Left renal cortex interstitium (tissue), 4 donors: ENCODE measurements at places on chromosomes 1 and 21. TPM values are rescaled to one million over a fixed set of nuclear protein-coding genes. Genes with fewer than 3 reads are reported as not detected.

DNA sequence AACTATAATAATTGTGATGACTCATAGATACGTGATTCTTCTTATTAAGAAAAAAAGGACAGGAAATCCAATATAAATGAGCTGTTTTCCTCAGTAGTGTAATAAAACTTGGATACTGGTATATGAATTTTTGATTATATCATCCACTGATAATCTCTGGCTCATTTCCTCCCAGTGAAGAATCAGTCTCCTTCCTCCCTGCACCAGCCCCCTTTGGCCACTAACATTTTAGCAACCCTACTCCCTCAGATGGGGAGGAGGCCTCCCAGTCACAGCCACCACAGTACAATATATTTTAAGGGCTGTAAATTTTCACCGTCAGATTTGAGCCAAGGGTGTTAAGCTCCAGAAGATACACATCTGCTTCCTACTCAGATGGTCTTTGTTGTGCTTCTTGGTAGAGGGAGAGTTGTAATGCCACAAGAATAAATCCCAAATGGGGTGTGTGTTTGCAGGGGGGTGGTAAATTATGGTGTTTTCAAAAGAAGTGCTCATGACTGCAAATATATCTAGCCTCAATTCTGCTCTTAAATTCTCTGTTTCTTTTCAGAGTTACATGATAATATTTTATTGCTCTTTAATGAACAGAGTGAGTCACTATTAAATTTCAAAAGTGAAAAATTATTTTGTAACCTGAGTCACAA lies 153.5 kb downstream of the HLX start:
- no peak for DNase-seq

DNA sequence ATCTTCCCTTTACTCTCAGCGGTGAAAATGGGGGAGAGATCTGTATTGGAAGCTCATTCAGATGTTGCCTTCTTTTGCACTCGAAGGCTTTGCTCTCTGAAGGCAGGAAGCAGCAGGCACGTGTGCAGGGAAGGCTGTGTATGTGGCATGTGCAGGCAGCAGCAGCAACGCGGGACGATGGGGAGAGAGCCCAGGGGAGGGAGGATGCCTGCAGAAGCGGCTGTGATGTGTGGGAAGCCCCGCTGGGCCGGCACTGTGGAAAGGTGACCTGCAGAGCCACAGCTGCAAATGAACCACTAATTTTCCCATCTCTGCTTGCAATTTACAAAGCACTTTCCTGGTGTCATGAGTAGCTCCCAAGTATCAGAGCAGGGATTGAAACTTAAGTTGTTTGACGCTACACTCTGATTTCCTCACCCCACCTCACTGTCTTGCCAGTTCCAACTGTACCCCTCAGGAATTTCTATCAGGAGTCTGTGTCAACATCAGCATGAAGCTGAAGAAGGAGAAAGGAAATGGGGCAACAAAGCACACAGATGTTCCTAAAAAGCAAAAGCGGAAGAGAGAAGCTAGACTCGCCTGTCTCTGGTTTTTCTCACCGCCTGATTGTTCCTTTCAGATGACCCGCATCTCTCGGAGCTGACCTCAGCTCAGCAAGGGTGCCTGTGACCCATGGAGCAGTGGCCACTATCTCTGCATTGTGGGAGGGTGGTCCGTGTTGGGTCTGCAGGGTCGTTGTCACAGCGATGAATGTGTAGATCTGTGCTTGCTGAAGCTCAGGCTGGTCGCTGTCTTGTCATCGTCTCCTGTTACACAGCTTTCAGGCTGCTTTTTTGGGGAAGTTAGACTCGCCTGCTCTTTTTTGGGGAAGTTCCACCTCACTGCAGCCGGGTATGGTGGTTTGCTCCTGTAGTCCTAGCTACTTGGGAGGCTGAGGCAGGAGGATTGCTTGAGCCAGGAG lies 156.1 kb downstream of the KIF26B start:
- no peak for DNase-seq

DNA sequence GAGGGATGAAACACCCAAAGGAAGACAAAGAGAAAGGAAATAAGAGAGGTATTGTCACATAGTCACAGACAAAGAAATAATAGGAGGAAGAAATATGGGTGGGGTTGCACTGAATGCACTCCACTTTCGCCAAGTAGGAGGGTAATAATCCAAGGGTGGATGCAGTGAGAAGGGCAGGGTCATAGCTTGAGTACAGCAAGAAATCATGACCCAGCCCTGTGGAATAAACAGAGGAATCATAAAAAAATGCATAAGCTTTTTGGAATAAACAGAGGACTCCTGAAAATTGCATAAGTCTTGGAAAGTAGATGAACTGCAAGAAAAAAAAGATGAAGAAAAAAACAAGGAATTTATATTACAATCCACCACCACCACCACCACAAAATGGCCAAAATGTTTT lies 53.1 kb upstream of the CD55 start:
- no peak for DNase-seq

DNA sequence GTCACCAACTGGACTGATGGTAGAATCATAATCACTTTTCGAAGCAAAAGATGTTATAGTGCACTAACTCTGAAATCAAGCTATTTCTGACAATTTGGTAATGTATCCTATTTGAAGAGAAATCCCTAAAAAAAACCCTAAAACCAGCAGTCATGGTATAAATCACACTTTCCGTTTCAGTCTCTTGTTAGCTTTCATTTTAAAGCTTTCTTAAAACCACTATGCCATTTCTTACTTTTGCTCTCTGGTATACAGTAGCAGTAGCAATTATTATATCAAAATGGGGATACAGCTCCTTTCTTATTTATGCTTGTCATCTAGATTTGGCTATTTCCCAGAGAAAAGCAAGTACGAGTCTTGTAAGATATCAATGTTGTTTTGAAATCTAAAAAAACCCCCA lies 323.3 kb downstream of the KCTD3 start:
- no peak for DNase-seq

GRCh38 chr21:34362136-34362444 lies 1.7 kb upstream of the KCNE2 start:
- no peak for DNase-seq

DNA sequence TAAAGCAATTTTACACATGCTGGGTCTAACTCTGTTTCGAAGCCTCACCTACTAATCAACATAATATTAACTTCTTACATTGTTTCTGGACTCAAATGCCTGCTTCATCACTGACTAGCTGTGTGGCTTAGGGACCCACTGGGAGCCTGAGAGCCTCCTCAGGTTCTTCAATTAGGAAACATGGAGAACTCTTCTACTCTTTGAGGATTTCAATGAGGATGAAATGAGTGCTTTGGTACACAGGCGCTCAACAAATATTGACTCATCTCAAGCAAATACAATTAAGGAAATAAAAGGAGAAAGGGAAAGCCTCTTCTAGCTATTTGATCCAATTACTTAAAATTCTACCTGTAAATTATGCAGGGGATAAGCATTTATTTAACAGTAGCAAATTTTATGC lies 84.4 kb upstream of the JAK1 start:
- no peak for DNase-seq

DNA sequence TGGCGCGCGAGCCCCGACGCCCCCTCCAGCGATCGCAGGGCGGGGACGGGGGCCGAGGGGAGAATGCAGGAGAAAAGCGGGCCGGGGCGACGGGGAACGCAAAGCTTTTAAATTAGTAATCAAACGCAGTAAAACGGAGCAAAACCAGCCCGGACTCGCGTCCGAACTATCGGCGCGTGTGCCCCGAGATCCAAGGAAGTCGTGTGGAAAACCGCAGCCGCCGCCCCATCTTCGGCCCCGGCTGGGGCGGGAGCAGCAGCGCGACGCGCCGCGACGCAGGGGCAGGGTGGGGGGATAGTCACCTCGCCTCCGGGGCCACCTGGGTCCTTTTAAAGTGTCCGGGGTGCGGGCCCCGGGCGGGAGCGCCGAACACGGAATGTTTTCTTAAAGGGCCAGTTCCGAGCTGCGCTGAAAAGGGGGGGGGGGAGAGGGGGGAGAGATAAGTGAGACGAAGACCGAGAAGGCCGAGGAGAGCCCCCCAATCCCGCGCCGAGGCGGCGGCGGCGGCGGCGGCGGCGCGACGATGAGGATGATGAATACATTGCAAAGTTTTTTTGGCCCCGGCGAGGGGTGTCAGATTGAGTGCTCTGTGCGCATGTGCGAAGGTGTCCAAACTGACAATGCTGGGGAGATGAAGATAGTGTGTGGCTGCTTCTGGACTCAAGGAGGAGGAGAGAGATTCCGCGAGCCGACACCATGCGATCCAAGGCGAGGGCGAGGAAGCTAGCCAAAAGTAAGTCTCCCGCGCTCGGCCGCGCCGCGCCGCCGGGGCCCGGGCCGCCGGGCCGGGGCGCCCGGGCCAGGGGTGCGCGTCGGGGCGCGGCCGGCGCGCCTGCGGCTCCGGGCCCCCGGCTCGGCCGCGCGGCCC lies at the start of gene PRDM16:
PRDM16 (plus strand) TSS at position 640 of the 868 bp plus-strand sequence; CDS start at position 697, 57 bp downstream.
- DNase-seq, result no peak

- DNase-seq, result no peak
Observed at GRCh38 chr1:192747943-192748342, 60.9 kb upstream of the RGS2 start.

DNA sequence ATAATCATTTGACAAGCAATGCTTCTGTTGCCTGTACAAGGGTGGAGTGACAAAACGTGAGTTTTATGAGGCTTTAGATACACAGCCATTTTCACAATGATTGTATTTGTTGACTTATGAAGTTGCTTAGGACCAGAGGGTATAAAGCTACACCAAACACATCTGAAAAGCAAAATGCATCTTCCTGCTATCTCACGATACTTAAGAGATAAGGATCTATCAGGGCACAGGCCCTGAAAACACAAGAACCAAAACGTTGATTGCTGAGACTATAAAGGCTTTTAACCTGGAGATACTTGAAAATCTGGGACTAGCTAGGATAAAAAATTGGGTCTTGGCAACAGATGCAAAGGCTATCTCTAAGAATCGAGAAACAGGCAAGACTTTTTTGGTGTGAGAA lies 115.7 kb downstream of the SLC5A9 start:
- no peak for DNase-seq

GRCh38 chr21:41953831-41954653 lies at the start of gene C2CD2:
C2CD2 (minus strand) TSS chr21:41954018; CDS start chr21:41953648, 370 bp downstream.
- no peak for DNase-seq

- DNase-seq, result no peak
Observed at GRCh38 chr1:207999972-208000371, 89.0 kb upstream of the CD34 start.

DNA sequence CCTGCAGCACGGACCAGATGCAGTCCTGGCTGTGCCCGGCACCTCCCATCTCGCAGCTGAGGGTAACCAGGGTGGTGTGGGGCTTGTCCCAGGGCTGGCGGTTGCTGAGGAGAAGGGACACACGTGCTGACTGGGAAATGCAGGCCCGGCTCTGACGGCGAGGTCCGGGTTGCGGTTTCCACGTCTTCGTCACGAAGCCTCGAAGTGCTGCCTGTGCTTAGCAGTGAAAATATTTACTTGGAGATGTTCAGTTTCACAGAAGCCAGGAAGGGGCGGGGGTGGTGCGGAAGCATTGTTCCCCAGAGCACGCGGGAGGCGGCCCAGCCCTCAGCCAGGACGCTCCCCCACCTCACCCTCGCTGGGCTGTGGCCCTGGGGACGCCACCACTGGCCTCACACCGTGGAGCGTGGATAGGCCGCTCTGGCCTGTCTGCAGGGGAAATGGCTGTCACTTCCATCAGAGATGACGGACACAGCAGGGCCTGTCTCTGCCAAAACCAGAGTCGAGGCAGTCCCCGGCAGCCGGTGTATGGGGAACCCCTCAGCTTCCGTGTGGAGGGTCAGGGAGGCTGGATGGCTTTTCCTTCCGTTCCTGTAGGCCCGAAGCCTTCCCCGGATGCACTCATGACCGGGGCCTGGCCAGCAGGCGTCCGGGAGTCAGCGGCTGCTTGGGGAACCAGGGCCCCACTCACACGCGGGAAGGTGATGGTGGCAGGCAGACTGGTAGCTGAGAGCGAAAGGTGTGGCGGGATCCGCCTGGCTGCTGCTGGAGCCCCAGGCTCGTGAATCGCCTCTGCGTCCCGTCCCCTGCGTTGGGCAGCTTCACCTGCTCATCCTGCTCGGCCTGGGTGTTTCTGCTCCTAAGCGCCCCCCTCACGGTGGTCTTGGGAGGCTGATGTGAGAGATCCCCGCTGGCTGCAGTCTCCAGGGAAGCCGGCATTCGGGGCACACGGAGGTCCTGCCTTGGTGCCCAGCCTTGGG lies 14.7 kb upstream of the POFUT2 start:
- DNase-seq, result no peak

GRCh38 chr1:31745096-31745945 lies 18.8 kb downstream of the ADGRB2 start:
- DNase-seq, result no peak

GRCh38 chr1:156244126-156244525 lies 2.1 kb downstream of the BGLAP start:
- DNase-seq, result no peak

DNA sequence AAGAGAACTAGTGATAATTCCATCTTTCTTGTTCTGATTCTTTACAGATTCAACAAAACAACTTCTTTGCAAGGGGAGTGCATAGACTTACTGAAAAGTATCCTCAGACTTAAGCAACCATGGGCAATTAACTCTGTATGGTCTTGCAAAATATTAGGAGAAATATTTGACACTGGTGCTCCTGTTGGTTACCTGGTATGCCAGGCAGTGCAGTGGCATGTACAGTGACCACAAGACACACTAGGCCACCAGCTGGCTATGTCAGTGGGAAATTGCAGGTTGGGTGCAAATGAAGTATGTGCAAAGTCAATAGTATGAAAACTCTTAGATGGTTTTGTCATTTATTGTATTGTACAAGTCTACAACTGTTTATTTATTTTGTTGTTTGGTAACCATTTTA lies 34.5 kb downstream of the EPS15 start:
- DNase-seq, result no peak

- no peak for DNase-seq
Observed at GRCh38 chr1:160657250-160657781, 10.5 kb upstream of the SLAMF1 start.

- DNase-seq, result no peak
Observed at GRCh38 chr21:35046880-35047229, 2.2 kb downstream of the RUNX1 start.

GRCh38 chr1:119714583-119714982 lies 2.8 kb downstream of the PHGDH start:
- no peak for DNase-seq

GRCh38 chr1:34073028-34073695 lies 91.9 kb downstream of the CSMD2 start:
- DNase-seq, result no peak

CLEC20A gene
- 0.19 TPM for polyA plus RNA-seq

ITLN1 gene
- polyA plus RNA-seq, result 1.3 TPM

FAM78B gene
- 1.1 TPM for polyA plus RNA-seq

NFYC gene
- 89.8 TPM for polyA plus RNA-seq

OR14K1 gene
- not detected for polyA plus RNA-seq

CELA2A gene
- polyA plus RNA-seq, result not detected

BSND gene
- 6.2 TPM for polyA plus RNA-seq

FAM72B gene
- polyA plus RNA-seq, result 4.2 TPM

GRIK3 gene
- polyA plus RNA-seq, result 3.1 TPM
